ENCODE measurements at places on chromosomes 5 and 9.

- no peak for DNase-seq
These were observed 477.5 kb downstream of the TLE4 start for GRCh38 chr9:80049096-80049782.

- no peak for DNase-seq
These were observed 289.6 kb downstream of the MED10 start for GRCh38 chr5:6088706-6089105.

DNA sequence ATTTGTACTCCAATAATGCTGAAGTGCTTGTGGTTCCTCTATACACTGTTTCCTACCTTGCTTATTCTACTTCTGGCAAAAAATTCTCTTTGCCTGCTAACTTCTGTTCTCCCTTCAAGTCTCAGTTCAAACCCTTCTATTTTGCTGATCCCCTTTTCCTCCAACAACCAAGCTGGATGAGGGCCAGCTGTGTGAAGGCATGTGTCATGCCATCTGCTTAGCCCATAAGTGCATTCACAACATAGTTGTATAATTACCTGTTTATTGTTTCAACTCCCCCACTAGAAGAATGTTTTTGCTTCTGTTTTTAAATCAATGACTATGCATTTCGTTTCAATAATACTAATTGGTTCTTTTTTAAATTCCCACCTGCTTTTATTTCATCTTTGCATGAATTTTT is 1951.4 kb upstream of the WWC1 start:
- DNase-seq = no peak

DNA sequence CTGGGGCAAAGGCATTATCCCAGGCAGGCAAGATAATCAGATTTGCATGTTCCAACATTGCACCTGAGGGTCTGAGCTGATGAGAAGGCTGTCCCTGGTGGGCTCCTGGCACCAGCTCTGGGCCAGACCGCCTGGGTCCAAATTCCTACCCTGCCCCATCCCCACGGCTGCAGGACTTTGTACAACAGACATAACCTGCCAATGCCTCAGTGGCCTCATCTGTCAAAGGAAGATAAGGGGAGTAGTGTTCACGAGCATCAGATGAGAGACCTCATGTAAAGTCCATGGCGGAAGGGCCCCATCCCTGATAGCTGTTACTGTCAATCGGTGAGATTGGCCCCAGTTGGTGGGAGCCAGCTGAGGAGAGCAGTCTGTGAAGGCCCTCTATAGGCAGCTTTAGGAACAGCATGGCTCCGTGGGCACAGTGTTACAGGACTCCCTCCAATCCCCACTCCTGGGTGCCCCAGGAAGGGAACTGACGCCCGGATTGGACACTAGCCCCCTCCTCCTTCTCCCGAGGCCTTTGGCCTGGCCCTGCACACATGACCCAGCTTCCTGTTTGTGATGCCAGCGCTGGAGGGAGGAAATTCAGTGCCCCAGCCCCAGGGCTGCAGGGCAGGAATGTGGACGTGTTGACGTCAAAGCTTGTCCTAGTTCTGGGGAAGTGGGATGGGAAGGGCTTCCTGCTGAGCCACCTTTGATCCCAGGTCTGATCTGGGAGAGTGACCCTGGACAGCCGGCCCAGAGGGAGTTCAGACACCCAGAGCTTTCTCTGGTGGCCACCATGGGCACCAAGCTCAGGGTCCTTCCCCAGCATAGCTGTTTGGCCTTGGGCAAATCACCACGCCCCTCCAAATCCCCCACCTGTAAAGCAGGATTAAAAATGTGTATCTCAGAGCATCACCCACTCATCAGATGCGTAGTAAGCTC is 56.2 kb downstream of the DUSP1 start:
- peak; percentile 75 for DNase-seq

DNA sequence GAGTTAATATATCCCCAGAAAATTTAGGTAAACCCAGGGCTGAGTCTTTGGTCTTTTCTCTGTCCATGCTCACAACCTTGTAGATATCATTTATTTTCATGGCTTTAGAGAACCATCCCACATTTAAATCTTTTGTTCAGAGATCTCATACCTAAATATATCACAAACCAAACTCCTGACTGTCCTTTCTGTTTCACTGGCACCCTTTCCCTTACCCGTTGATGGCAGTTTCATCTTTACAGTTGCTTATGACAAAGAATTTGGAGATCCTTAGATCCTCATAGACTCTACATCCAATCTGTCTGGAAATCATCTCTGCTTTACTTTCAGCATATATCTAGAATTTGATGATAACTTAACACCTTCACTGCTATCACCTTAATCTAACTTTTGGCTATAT is 19.2 kb downstream of the RNF180 start:
- no peak for DNase-seq

DNA sequence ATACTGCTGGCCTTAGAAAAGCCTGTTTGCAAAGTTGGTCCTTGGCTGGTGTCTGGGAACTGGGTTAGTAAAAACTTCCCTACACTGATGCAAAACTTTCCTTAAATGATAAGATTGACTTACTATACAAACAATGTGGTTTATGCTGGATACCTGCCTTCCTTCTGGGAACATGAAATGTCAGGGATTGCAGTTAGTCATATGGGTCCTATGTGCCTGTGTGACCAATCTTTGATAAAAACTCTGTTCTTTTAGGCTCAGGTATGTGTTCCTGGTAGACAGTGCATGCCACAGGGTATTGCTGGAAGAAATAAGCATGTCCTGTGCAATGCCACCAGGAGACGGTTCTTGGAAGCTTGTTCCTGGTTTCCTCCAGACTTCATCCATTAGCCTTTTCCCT is 173.3 kb downstream of the RMI1 start:
- DNase-seq = no peak

DNA sequence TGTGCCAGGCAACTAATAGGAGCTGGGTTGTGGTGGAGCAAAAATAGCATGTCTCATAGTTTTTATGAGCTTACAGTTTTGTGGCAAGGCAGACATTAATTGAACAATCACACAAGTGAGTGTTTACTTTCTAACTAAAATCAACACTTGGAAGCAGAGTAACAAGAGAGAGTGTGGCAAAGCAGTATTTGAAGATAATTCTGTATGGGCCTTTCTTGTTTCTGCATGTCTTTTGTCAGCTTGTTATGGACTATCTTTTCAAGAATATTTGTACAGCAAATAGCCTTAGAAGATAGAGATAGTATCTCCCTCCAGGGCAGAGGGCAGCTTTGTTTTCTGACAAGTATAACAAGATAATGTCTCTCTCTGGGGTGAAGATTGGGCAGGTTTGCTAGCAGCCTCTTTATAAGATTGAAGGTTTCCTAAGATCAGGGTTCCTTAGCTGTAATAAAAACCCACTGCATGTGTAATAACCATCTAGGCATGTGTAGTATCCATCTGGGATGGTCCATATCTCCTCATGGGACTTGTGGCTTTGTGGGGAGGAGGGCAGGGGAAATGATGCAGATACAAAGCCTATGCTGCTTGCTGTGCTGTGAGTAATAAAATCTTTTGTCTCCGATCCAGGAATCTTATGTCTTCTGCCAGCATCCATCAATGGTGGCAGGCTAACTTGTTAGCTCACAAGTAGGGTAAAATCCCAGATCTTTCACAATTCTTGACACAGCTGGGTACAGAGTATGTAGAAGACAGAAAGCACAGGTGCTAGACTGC is 479.9 kb downstream of the KDM4C start:
- DNase-seq = no peak

DNA sequence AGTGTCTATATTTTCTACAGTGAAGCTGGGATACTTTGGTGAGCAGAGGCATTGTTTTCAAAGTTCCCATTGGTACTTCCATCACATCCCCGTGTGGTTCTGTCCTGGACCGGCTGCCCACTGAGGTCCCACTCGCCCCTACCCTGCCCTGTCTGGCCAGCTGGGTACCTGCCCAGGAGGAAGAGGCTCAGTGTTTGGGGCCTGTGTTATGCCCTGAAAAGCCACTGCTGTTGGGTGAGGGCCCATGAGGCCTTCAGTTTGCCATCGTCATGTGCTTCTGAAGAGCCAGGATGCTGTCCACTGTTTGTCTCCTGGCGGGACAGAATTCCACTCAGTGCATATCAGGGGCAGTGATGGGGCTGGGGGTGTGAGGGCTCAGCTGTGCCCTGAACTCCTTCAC is 2.6 kb upstream of the CEP72 start:
- no peak for DNase-seq

GRCh38 chr5:174607916-174608315 is 116.5 kb upstream of the MSX2 start:
- DNase-seq = no peak

DNA sequence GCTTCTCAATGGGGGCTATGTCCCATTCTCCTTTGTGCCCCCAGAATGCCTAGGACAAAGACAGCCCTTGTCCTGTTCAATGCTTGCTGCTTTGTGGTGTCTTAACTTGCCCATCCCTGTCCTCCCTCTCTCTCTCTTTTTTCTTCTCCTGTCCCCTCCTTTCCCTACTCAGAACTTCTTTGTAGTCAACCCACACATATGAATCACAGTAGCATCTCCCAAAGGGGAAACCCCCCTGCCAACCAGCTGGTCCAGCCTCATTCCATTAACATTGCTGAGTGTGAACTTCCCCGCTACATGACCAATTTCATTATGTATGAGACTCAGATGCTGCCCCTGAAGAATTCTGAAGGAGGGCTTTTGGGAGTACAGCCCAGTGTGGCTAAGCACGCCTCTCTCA is 408.3 kb downstream of the ENC1 start:
- DNase-seq = no peak

DNA sequence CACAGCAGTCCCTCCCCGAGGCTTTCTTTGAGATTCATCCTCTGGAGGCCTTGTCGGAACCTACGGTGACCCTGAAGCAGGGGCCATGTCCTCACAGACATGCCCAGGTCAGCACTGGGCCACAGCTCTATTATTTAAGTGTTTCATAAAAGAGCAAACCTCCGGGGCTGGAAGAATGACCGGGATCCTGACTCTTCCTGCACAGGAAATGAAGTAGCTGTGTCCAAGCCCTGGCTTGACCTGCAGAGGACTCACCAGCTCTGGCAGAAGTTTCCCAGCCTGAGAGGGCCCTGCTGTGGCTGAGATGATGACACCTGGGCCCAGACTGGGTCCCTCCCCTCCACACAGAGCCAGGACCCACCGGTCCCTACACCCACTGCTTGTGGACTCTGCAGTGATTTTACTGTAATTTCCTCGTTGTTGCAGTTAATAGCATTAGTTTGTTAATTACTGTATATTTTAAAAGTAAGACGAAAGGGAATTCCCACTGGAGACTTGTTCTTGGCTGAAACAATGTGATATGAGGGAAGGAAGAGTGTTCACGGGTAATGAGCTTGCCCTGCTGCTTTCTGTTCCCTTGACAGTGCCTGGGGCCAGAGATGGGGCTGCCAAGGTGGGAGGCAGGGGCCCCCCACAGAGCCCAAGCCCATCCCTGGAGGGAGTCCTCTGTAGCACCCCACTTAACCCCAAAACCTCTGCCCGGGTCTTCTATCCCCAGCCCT is 72.2 kb downstream of the PCDH1 start:
- DNase-seq = no peak

DNA sequence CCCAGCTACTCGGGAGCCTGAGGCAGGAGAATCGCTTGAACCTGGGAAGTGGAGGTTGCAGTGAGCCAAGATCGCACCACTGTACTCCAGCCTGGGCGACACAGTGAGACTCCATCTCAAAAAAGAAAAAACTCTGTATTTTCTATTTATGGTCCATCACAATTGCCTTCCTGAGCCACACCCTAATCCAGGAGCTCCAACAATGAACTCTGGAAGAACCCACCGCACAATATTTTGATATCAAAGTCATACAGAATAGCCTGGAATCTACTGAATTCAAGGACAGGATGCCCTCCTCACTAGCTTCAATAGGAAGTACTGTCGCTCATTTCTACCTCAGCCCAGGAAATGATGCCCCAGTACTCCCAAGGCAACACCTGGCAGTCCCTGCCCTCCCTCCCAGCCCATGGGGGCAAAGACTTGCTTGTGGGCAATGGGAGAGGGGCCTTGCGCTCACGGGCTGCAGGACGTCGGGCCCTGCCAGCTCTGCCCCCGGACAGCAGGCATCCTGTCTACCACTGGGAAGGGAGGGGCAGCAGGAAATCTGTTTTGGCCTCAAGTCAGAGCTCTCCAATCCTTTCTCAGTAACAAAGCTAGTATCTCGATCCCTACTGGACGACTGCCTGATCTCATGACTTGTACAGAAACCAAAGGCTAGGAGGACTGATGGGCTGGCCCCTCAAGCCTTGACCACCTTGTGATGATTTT is 19.7 kb downstream of the UBAC1 start:
- DNase-seq = no peak

- DNase-seq = no peak
These were observed 257.8 kb downstream of the PLK2 start for GRCh38 chr5:58201922-58202648.

DNA sequence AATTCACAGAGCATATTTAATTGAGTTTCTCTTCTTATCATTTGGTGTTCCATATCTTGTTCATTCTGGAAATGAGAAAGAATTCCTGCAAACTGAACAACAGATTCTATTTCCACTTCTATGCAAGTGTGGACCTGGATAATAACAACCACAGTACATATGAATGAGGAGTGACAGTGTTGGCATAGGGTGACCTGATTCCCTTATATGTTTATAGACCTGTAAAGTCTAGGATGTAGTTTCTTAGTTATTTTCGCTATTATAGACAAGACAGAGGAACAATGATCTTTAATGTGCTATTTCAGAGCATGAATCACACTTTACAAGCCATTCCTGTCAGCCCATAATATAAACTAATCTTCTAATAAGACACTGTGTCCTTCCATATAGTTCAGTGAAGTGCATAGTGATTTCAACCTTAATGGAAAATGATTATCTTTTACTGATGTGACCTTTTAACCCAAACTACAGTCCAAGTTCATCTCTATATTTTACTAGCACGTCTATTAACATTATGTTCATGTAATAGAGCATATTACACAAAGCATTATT is 88.2 kb upstream of the FAM174A start:
- no peak for DNase-seq

DNA sequence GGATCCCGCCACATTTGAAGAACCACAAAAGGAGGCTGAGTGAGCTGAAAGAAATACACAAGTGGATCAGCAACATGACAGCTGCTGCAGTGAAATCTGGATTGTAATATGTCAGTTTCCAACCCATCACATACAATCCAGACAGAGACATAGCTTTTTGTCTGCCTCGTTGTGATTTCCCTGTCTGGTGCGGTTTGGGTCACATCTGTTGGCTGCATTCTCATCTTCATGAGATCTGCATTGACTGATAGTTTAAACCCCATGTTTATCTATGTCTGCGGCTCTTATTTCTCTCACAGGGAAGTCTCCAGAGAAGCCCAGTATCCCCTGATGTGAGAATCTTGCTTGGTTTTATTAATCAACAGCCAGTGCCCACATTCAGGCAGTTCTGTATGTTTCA is 403.1 kb upstream of the ZNF608 start:
- DNase-seq = no peak

DNA sequence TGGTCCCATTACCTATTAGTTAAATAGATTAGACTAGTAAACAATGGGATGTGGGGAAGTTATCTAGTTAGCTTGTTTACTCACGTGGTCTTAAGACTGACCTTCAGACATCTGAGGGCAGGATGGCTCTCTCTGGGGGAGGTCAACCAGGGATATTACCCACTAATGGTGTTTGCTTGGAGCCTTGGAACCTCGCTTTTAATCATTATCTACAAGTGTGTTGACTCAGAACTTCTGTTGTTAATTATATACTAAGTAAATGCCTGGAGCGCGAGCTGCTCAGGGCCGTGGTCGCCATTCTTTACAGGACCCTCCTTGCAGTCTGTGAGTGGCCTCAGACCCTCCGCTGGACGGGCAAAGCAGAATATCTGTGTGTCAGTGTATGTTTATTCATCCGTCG is 48.5 kb upstream of the ZNF354A start:
- no peak for DNase-seq
